Left lung (tissue), 14 donors: ENCODE measurements at places on chromosomes 4 and X. TPM values are rescaled to one million over a fixed set of nuclear protein-coding genes. Genes with fewer than 3 reads are reported as not detected.
A peak's percentile ranks its signal among the peaks of the same experiment; 100 is the strongest.

GRCh38 chrX:29528281-29528680, 687.1 kb upstream of the MAGEB2 start:
- H3K36me3 ChIP-seq: no peaks in the 10 kb centered on the region
- H3K4me3 ChIP-seq: no peak overlapping the region
- no peak for DNase-seq
- H3K27ac ChIP-seq: no peak overlapping the region

DNA sequence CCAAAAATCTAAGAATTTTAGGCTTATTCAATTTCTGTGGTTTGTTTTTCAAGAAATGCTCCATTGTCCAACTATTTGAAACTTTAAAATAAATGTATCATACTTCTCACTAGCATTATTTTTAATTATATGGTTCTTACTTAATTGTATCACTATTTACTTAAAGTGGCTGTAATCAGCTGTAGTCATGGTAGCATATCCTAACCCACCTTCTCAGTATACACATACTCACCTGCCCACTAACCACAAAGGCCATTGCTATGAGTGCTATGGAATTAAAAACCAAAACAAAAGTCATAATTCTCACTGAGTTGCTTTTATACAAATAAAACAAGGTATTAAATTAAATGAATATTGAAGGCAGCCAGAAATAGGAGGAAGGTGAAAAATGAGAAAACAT, 5.0 kb downstream of the FBXO8 start:
- DNase-seq: no peak
- H3K4me1 ChIP-seq: no peaks in the 10 kb centered on the region
- H3K27ac ChIP-seq: no peak overlapping the region
- H3K27me3 ChIP-seq: no peaks in the 10 kb centered on the region
- H3K4me3 ChIP-seq: no peak overlapping the region

DNA sequence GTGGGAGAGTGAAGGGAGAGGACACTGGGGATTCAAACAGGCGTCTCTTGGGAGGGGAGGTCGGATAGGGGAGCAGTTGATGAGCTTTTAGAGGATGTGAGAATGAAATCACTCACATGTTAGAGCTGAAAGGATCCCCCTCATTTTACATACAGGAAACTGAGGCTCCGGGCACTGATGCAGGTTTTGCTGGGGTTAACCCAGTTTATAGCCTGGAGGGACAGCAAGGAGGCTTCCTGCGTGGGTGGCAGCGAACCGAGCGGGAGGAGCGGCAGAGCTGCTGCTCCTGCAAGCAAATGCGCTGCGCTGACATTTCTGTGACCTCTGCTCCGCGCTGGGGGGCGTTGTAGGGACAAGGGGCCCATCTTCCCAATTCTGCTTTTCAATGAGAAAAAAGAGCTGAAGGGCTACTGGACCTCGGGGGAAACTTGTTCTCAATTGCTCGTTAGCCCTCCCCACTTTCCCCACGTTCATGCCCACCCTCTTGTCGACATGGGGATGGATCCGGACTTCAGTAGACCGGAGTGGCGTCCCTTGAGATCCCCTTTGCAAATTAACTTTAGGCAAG, 1.2 kb upstream of the NEUROG2 start:
- no peak overlapping the region for H3K4me3 ChIP-seq
- H3K27ac ChIP-seq: no peak overlapping the region
- H3K36me3 ChIP-seq: no peaks in the 10 kb centered on the region
- peaks cover 100% of the 10 kb centered on the region for H3K27me3 ChIP-seq
- no peak for DNase-seq
- H3K4me1 ChIP-seq: peaks cover 39% of the 10 kb centered on the region

- H3K27me3 ChIP-seq: no peaks in the 10 kb centered on the region
- DNase-seq: no peak
- H3K4me1 ChIP-seq: no peaks in the 10 kb centered on the region
- no peak overlapping the region for H3K4me3 ChIP-seq
Observed at GRCh38 chr4:110120506-110120905, 77.9 kb downstream of the ELOVL6 start.

The YY2 gene
- 2.3 TPM for total RNA-seq

- H3K27ac ChIP-seq: peak overlapping the region; percentile 87
- H3K27me3 ChIP-seq: peaks cover 10% of the 10 kb centered on the region
- H3K4me1 ChIP-seq: no peaks in the 10 kb centered on the region
- no peaks in the 10 kb centered on the region for H3K36me3 ChIP-seq
- DNase-seq: no peak
Observed at GRCh38 chr4:95546866-95547714, 1.7 kb downstream of the UNC5C start.

- H3K4me1 ChIP-seq: no peaks in the 10 kb centered on the region
- no peaks in the 10 kb centered on the region for H3K36me3 ChIP-seq
- H3K27ac ChIP-seq: no peak overlapping the region
- DNase-seq: no peak
- H3K27me3 ChIP-seq: no peaks in the 10 kb centered on the region
Observed at GRCh38 chr4:38354421-38354820, 309.6 kb upstream of the KLF3 start.

DNA sequence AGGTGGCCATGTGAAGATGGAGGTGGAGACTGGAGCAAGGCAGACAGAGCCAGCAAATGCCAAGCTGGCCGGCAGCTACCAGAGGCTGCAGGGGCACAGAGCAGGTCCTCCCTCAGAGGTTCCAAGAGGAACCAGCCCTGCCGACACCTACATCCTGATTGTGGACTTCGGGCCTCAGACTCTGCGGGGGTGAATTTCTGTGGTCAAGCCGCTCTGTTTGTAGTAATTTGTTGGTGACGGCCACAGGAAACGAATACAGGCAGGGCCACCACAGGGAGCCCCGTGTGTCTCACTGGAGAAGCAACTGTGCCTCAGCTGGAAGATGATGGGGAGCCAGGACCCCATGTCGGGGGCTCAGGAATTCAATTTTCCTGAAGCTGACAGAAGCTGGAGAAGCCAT, 28.3 kb downstream of the ZFYVE28 start:
- no peak for DNase-seq
- H3K4me3 ChIP-seq: no peak overlapping the region
- H3K4me1 ChIP-seq: peaks cover 6% of the 10 kb centered on the region
- no peaks in the 10 kb centered on the region for H3K36me3 ChIP-seq
- peaks cover 52% of the 10 kb centered on the region for H3K27me3 ChIP-seq

- no peaks in the 10 kb centered on the region for H3K4me1 ChIP-seq
- no peaks in the 10 kb centered on the region for H3K36me3 ChIP-seq
- peak overlapping the region; percentile 94 for H3K27ac ChIP-seq
- no peaks in the 10 kb centered on the region for H3K27me3 ChIP-seq
- peak; percentile 25 for DNase-seq
Observed at GRCh38 chrX:54043541-54044125, 640 bp downstream of the PHF8 start.

The DDX53 gene
- total RNA-seq: not detected

- H3K4me3 ChIP-seq: no peak overlapping the region
- no peak overlapping the region for H3K27ac ChIP-seq
- no peaks in the 10 kb centered on the region for H3K27me3 ChIP-seq
- H3K4me1 ChIP-seq: no peaks in the 10 kb centered on the region
- no peak for DNase-seq
Observed at GRCh38 chrX:68299898-68300297, 133.4 kb downstream of the OPHN1 start.

DNA sequence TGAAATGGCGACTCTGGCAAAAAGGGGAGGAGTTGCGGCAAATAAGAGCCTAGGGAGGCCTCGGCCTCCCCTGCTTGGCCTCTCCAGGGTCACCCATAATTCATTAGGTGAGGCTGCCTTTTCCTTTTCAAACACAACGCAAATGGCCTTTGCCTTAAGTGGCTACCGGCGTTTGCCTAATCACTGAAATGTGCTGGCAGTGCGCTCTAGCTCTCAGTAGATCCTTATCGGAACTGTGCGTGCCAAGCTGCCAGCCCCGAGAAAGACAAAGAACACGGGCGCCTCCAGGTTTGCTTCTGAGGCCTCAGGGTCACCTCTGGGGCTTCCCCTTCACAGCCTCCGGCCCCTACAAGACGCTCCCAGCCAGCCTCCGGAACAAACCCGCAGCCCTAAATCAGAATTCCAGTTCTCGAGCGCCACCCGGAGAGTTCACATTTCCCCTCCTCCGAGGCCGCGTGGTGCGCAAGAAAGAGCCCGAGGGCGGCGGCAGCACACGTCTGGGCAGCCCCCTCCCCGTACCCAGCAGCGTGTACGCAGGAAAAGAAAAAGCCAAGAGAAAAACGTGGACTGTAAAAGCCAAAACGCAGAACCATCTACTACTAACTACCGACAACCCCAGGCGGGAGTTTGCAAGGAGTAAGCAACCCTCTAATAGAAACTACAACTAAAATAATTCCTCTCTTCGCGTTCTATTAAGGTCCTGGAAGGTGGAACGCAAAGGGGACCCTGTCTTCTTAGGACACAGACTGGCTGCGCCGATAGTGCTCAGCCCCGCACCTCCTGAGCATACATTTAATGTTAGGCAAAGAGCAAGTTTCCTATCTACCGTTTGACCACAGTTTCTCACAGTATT, 76.5 kb upstream of the BCOR start:
- H3K27me3 ChIP-seq: no peaks in the 10 kb centered on the region
- H3K36me3 ChIP-seq: no peaks in the 10 kb centered on the region
- DNase-seq: no peak
- H3K4me3 ChIP-seq: peak overlapping the region; percentile 49

GRCh38 chr4:169210504-169211118, 60.1 kb downstream of the SH3RF1 start:
- DNase-seq: no peak
- H3K27ac ChIP-seq: no peak overlapping the region
- no peaks in the 10 kb centered on the region for H3K36me3 ChIP-seq
- H3K27me3 ChIP-seq: no peaks in the 10 kb centered on the region
- no peaks in the 10 kb centered on the region for H3K4me1 ChIP-seq
- no peak overlapping the region for H3K4me3 ChIP-seq
